ENCODE measurements at places on chromosomes 7 and 10.

GRCh38 chr10:70514591-70514990 lies 36.0 kb downstream of the PALD1 start:
- no peak for DNase-seq

DNA sequence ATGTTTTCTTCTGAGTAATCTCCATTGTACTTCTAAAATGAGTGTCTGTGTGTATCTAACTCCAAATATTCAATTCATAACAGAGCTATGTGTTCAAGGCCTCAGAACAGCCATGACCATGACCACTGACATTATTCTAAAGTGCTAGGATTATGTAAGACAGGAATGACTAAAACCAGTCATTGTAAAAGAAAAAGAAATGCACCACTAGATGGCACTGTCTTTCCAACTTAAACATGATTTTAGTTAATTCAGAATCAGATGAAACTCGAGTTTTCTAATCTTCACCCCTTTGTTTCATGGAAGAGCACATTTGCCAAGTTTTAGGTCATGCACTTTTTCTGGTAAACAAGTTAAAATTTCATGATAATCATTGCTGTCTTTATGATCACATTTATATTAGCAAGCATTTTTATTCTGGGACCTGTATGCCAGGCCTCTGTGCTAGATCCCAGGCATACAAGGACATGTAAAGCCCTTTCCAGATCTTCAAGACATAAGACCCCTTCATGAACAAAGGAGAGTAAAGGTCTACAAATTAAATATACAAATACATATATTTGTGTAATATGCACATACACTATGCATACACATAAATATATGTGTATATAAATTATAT lies 26.1 kb upstream of the RSU1 start:
- peak; percentile 57 for DNase-seq

DNA sequence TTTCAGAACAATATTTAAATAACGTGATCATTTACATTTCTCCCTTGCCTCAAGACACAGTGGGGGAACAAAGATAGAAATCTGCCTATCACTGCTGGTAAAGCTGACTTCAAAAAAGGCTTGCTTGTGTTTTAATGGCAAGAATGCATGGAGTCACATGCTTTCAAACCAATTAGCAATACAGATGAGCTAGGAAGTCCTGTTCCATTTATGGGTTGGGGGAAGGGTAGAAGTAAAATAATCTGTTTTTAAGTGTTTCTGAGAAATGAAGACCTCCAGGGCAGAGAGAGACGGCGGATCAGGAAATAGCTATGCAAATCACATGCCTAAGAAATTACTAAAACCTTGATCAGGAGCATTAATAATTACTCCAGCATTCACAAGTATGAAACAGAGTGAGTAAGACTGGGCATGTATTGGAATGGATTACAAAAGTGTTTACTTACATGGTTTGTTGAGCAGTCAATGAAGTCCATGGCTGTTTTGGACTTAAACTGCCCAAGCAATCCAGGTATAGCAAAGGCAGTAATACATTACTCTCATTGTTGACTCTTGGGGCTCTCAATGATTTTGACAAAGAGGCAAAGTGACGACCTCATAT lies 142.0 kb downstream of the ARID5B start:
- DNase-seq, result no peak

- no peak for DNase-seq
Observed at GRCh38 chr7:129824291-129825208, 128.2 kb downstream of the UBE2H start.

GRCh38 chr10:121378251-121378801 lies 219.9 kb downstream of the FGFR2 start:
- DNase-seq, result no peak

GRCh38 chr10:19904202-19904661 lies 88.0 kb downstream of the PLXDC2 start:
- peak; percentile 76 for DNase-seq

DNA sequence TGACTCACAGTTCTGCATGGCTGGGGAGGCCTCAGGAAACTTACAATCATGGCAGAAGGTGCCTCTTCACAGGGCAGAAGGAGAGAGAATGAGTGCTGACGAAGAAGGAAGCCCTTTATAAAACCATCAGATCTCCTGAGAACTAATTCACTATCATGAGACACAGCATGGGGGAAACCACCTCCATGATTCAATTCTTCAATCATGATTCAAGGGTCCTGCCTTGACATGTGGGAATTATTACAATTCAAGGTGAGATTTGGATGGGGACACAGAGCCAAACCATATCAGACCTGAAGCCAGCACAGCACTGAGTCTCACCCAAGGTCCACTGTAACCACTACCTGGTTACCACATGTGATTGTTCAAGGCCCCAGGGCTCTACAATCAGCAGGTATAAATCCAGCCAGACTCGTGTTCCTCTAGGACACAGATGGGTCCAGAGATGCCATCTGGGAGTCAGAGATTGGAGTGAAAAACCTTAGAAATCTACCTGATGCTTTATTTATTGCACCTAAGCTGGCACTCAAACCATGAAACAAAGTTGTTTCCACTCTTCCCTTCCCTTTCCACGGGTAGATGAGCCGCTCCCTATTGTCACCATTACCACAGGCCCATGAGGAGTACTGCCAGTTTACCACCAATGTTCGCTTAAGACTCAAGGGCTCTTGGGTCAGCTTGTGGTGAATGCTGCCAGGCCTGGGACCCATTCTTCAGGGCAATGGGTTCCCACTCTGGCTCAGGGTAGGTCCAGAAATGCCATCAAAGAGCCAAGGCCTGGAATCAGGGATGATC lies 1061.5 kb downstream of the LRMDA start:
- no peak for DNase-seq

GRCh38 chr7:141144921-141145629 lies 71.2 kb downstream of the TMEM178B start:
- no peak for DNase-seq

GRCh38 chr7:136122026-136122425 lies 144.9 kb upstream of the MTPN start:
- no peak for DNase-seq

GRCh38 chr10:8778713-8779112 lies 724.2 kb downstream of the GATA3 start:
- DNase-seq, result no peak

- no peak for DNase-seq
Observed at GRCh38 chr7:140719721-140720120, 23.2 kb downstream of the NDUFB2 start.

DNA sequence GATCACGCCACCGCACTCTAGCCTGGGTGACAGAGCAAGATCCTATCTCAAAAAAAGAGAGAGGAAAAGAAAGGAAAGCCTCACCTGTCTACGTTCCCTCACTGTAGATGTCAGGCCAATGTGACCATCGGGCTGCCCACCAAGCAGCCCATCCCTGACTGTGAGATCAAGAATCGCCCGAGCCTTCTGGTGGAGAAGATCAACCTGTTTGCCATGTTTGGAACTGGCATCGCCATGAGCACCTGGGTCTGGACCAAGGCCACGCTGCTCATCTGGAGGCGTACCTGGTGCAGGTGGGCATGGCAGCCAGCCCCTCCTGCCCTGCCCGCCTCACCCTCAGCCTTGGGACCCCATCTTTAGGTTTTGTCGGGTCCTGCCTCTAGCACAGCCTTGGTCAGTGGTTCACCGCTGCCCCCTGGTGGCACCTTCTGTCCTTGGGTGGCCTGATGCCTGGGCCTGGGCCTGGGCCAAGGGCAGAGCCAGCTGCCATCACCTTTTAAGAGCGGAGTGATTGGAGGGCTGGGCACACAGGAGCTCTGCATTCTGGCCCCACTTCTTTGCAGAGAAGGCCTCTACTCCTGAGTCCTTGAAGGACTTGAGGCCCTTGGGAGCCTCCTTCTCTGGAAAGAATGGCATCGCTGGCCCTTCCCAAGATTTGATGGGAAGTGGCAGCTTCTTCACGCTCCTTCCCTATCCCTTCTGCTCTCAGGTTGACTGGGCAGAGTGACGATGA lies 14.4 kb upstream of the AHCYL2 start:
- DNase-seq, result no peak

- DNase-seq, result no peak
Observed at GRCh38 chr10:14782691-14783363, 8.1 kb upstream of the FAM107B start.

GRCh38 chr10:124319926-124320391 lies 98.8 kb downstream of the OAT start:
- no peak for DNase-seq

- DNase-seq, result no peak
Observed at GRCh38 chr7:3464900-3465622, 164.0 kb downstream of the SDK1 start.

All from non-pigmented ciliary epithelial cell (primary cell).